Chondrocyte (in vitro differentiated cells): ENCODE measurements at places on chromosomes 16 and 17. TPM values are rescaled to one million over a fixed set of nuclear protein-coding genes. Genes with fewer than 3 reads are reported as not detected.

DNA sequence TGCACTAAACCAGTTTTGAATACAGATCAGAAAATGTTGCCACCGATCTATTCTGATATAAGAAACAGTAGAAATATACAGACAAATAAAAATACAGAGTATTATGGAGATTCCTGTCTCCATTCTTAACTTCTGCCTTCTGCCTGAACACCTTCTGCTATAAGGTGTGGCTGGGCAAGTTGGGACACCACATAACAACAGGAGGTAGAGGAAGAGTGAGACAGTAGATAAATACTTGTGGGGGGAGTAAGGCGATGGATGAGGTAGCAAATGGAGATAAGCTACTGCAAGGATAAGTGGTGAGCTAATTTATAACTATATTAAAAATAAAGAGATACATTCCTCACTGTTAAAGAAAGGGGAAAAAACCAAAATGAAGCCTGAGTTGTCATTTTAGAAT is 143.7 kb downstream of the CDH8 start:
- no peak for DNase-seq

- no peak for DNase-seq
Observed at GRCh38 chr16:50762241-50762640, 20.4 kb downstream of the CYLD start.

DNA sequence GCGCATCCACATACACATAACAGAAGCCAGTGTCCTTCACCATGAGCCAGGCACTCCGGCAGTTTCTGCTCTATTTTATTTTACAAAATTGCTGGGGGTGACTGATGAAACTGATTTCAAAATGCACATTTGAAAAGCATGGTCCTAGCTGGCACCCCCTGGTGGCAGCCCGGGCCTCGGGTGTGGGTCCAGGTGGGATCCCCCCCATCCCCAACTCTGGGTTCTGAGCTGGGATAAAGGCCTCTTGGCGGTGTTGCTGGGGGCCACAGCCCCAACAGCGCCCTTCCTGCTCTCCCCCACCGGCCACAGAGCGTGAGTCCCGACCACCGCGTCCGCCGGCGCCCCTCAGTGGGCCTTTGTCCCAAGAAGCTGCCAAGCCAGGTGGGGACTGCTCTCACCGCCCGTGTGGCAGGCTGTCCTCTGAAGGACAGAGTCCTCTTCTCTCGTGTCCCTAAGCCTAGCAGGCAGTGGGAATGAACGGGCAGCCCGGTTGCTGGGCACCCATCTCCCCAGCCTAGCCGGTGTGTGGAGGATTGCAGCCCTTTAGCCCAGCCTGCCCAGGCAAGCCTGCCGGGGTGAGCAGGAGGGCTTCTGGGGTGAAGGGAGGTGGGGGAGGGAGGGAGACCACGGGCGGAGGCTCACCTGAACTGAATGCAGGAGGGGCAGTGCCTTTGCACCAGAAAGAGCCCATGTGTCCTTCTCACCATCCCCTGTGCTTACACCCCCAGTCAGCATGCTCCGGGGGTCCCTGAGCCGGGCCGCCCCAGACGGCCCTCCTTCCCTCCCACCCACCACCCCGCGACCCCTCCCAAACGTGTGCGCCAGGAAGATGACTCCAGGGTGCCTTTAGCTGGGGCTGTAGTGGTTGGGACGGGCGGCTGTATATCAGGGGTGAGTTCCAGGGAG is 898 bp downstream of the SNAI3 start:
- no peak for DNase-seq

DNA sequence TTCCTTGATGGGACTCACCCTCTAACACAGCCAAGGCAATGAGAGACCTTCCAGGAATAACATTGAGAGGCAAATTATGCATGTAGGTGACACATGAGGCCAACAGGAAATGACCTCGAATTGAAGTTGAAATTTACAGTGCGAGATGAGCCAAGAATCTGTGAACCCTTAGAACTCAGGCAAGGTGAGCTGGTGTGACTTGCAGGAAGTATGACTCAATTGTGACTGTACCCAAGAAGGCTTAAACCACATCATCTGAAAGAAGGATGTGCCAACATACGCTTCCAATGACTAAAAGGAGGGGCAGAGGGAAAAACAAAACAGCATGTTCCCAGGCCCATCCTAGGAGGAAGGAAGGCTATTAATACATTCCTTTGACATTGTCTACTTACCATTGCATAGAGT is 44.8 kb downstream of the PITPNC1 start:
- no peak for DNase-seq

- no peak for DNase-seq
Observed at GRCh38 chr16:30372038-30372712, 1.9 kb upstream of the TBC1D10B start.

DNA sequence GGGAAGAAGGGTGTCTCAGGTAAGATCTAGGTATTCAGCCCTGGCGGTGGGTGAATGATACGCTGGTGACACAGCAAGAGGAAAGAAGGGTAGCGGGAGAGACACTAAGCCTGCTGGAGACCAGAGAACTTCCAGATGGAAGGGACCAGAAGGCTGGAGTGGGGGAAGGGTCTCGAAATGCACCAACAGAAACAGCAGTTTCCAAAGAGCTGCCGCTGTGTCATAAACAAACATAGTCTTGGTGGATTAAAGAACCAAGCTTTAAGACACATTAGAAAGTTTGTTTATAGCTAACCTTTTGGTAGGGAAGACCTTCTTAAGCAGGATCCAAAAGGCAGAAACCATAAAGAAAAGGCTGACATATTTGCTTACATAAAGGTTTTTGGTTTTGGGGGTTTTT is 20.9 kb downstream of the TRPV3 start:
- DNase-seq = peak; percentile 24

DNA sequence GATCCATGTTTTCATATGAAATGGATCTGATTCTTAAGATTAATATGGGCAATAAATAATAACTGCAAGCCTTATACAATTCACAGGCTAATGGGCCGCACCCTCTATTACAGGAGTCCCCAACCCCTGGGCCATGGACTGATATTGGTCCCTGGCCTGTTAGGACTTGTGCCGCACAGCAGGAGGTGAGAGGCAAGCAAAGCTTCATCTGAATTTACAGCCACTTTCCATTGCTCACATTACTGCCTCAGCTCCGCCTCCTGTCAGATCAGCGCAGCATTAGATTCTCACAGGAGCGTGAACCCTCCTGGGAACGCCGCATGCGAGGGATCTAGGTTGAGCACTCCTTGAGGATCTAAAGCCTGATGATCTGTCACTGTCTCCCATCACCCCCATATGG is 26.8 kb downstream of the METTL16 start:
- DNase-seq = no peak

The NBR1 gene
- total RNA-seq = 62.7 to 70.9 TPM (median 63.3 TPM) in 3 replicates

The MYH3 gene
- 3.0 to 3.5 TPM (median 3.2 TPM) in 3 replicates for total RNA-seq

The C1QTNF8 gene
- not detected in 3 replicates for total RNA-seq

The AOC2 gene
- 1.4 to 2.2 TPM (median 1.4 TPM) in 3 replicates for total RNA-seq

The ABR gene
- 114 to 129 TPM (median 119 TPM) in 3 replicates for total RNA-seq

The HOXB6 gene
- not detected in 3 replicates for total RNA-seq

The CCDC43 gene
- 13.5 to 24.1 TPM (median 15.9 TPM) in 3 replicates for total RNA-seq

The COPZ2 gene
- total RNA-seq = 157 to 228 TPM (median 219 TPM) in 3 replicates

The NPIPB12 gene
- total RNA-seq = 37.3 to 63.1 TPM (median 44.9 TPM) in 3 replicates
